ENCODE measurements at places on chromosomes 3 and 15.

GRCh38 chr15:74790080-74790916 is 8.4 kb downstream of the CSK start:
- DNase-seq, result no peak

DNA sequence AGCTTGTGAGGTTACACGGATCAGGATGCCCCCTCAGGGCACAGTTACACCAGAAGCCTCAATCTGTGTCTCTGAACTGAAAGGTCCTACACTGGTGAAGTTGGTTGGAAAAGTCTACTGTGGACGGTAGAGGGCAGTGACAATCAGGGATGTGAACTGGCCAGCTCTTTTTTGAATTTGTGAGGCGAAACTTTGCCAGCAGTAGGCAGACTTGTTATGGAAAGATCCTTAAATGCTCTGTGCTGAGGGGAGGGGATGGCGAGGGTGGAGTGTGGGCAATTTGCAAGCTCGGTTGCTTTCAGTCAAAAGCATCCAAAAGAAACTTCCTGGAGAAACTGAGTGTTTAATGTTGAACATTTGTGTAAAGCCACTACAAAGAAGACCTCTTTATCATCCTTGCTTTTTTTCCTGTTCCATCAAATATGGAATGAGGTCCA is 127.4 kb upstream of the ABHD17C start:
- DNase-seq, result peak; percentile 73

DNA sequence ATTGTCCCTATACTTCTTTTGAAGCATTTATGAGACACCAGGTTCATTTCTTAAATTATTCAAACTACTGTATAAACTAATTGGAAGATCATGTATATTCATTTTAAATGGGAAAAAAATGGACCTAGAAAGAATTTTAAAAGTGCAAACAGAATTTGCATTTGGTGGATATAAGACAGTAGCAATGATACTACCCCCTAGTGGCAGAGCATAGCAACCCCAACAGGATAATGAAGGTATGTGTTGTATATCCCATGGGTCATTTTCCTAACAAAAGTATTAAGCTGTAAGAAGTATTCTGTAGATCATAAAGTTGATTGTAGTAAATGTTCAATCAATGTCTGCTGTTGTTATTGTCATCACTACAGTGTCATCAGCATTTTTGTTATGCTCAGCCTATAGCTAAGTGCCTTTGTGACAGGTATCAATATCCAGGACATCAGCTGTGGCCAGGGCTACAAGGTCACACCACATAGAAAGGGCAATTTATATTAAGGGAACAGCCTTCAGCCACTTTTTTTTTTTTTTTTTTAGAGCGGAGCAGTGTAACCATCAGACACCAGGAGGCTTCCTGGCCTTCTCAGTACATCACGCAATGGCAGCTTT is 175.8 kb downstream of the FOXB1 start:
- no peak for DNase-seq

DNA sequence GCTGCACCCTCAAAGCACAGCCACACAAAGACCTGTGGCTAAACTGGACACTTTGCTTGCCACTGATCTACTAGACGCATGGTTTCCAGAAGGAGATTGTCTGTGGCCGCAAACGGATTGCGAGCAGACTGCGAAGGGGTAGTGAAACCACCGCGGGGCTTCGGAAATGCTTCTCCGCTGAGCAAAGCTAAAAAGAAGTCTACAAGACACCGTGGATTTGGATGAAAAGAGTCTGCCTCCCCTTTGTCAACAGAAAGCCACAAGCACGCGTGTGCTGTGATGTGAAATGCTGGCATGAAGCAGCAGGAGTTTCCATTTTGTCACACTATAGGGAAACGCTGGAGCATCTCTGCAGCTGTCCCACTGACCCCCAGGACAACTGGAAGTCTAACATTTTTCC is 63.0 kb downstream of the TMEM44 start:
- no peak for DNase-seq

- DNase-seq, result no peak
Observed at GRCh38 chr3:64039981-64040733, 16.9 kb upstream of the PSMD6 start.

- no peak for DNase-seq
Observed at GRCh38 chr15:71290002-71290401, 174.7 kb downstream of the THSD4 start.

- DNase-seq, result peak; percentile 65
Observed at GRCh38 chr15:57861815-57862586, 155.5 kb downstream of the POLR2M start.

DNA sequence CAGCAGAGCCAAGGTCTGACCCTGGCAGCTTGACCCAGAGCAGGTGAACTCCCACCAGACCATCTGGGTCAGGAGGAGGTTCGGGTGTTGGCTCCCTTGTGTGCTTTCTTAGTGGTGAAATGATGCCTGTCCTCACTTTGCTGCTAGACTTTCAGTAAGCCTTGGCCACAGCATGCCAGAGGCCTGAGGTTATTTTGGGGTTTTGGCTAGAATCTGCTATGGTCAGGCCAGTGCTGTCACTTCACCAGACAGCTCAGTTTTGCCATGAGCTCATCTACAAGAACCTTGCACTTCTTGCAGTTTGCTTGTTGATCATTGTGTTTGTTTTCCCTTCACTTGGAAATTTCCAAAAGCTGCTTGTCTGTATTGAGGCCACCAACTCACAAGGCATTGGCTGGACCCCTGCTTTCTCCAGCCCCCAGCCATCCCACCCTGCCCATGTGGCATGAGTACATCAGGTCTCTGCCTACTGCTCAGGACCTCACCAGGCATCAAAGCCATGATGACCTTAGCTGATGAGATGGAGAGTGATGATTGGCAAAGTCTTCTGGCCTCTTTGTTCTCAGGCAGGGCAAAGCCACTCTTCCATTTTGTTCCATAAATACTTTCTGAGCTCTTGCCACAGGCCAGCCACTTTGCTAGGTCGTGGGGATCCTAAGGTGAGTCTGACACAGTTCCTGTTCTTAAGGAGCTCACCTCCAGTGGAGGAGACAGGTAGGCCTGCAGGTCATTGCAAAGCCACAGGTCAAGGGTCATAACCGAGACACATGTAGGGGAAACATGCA is 122.6 kb downstream of the ARNT2 start:
- DNase-seq, result peak; percentile 81

DNA sequence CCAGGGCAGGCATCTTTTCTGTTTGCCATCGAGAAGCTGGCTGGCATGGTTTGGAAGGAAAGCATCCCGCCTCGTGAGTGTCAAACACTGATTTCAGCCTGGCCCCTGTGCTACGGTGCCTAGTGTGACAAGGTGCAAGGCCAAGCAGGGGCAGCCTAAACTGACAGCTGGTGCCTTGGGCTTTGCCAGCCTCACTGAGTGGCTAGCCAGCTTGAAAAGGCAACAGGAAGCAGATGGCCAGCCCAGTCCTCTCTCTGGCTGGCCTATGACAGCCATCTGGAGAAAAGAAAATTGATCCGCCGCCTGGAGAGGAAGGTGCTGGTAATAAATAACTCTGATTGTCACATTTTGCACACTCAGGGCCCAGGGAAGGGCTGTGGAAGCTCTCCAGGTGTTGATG is 52.2 kb downstream of the C3orf85 start:
- DNase-seq, result no peak

DNA sequence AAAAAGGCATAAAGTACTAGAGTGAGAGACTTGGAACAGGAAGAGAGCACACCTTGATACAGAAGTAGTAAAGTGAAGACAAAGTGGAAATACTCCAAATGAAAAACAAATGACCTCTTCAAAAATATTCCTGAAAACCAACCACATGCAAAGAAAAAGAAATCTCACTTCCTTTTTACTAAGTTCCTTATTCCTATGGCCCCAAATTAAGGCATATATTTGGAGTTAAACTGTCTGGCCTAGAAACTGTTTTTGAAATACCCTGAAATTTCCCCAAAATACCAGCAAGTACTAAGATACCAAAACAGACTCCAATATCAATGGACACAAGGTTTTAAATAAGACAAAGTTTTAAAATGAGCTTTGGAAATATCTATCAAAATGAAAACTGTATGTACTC is 58.2 kb downstream of the ZNF148 start:
- no peak for DNase-seq

DNA sequence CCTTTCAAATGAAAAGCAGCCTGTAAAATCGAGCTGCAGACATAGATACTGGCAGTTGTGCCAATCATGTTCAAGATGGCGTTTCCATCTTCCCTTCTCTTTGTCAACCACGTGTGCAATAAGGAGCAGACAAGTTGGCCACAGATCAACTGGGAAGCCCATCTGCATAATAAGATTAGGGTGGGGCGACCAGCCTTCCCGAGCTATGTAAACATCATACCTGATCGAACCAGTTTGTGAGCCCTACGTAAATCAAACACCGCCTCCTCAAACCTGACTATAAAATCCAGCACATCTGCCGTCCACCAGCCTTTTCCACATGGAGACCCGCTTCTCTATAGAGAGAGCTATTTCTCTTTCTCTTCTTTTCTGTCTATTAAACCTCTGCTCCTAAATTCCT is 37.2 kb downstream of the TRIM42 start:
- DNase-seq, result no peak

GRCh38 chr3:45871780-45872179 is 14.6 kb upstream of the CCR9 start:
- DNase-seq, result no peak

All from BJ (cell line).